NCI-H1436 treated with DMSO at 0.1 percent for 48 hours (cell line): ENCODE measurements at places on chromosomes 2 and 18.

GRCh38 chr2:7373156-7373555, 455.9 kb downstream of the RNF144A start:
- DNase-seq, result no peak

DNA sequence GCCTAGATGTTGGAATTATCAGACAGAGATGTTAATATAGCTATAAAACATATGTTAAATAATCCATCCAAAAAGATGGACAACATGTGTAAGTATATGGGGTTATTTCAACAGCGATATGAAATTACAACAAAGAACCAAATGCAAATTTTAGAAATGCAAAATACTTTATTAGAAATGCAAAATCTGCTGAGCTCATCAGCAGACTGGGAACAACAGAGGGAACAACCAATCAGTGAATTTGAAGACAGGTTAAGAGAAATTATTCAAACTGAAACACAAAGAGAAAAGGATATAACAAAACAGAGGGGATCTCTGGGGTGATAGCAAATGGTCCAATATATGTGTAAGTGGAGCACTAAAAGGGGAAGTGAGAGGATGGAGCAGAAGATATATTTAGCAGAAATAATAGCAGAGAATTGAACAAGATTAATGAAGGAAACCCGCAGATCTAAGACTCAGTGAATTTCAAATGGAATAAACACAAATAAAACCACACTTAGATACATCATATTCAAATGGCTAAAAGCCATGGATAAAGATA, 13.5 kb upstream of the HS6ST1 start:
- no peak for DNase-seq

- DNase-seq, result no peak
Observed at GRCh38 chr2:72442270-72442669, 294.6 kb upstream of the CYP26B1 start.

GRCh38 chr2:169478339-169478738, 955 bp upstream of the BBS5 start:
- DNase-seq, result no peak

DNA sequence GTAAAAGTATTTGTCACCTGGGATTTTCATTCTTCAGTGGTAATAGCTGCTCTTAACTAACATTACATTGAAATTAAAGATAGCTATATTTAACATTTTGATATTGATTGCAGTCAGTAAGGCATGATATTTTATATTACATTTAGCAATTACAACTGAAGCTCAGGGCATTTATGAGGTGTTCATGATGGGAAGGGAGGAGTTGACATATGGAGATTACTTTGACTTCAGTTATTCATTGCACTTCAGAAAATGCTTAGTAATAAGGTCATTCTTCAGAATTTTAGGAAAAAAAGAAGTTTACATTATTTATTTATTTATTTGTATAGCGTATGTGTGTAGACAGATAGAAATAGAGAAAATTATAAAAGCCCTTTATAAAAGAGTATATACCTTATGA, 352.0 kb downstream of the GALNT13 start:
- DNase-seq, result no peak

DNA sequence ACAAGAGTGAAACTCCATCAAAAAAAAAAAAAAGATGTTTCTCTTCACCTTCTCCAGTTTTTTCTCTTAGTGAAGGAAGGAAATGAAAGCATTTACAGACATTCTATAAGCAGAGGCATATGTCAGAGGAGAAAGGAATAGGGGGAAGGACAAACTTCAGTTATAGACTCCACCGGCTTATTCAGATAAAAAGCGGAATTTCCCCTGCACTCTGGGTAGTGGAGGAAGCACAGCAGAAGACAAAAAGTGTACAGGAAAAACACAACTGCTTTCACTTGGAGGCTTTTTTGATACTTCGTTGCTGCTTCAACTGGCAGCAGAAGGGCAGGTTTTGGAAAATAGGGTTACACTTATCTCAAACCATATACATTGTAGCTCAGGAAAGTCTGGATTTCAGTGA, 3.2 kb upstream of the MGAT4A start:
- no peak for DNase-seq

GRCh38 chr2:120774557-120775160, 39.0 kb downstream of the GLI2 start:
- no peak for DNase-seq

- no peak for DNase-seq
Observed at GRCh38 chr18:59665057-59666006, 31.9 kb downstream of the CCBE1 start.

- no peak for DNase-seq
Observed at GRCh38 chr2:43305517-43305916, 79.1 kb upstream of the ZFP36L2 start.

DNA sequence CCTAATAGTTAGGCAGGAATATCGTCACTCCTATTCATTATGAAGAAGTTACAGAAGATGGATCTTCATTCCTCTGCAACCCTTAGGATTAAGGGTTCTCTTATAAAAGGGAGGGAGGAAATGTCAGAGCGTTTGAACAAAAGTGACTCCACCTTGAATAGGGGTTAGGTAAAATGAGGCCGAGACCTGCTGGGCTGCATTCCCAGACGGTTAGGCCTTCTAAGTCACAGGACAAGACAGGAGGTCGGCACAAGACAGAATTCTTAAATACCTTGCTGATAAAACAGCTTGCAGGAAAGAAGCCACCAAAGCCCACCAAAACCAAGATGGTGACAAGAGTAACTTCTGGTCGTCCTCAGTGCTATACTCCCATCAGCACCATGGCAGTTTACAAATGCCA, 147.6 kb downstream of the CDCA7 start:
- no peak for DNase-seq

GRCh38 chr2:62974999-62975398, 75.6 kb upstream of the OTX1 start:
- DNase-seq, result no peak

DNA sequence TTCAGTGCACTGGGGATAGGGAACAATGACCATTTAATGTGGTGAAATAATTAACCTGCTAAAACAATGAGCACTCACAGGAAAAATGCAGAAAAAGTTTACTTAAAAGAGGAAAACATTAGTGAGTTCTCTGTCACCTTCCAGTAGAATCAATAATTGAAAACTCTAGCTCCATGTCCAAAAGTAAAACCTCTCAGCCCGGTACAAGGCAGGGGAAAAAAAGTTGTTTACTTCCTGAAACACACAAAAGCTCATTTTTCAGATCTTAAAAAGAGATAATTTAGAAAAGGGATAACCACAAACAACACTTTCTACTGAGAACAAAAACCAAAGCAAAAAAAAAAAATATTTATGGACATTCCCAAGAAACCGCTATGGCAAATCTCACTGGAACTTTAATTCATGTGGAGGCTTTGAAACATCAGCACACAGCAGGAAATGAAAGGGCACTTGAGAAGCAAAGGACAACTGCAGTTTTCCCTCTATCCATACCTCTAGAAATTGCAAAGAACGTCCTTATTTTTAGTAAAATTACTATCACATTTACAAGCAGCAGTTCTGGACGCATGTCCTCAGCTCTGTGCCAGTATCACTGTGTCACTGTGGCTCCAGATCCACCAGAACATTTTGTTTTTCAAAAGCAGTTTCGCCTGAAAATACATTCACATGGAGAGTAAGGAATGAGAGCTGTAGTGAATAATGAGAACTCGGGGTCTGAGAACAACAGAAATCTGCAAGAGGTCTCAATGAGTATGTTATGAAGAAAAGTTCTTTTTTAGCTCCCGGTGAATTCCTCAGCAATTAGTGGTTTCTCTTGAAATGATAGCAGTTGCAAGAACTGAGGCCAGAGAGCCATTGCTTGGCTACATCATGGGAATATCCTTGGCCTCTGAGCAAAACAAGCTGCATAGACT, 44.7 kb upstream of the DNAH7 start:
- DNase-seq, result no peak
